ENCODE measurements at places on chromosomes 3 and 15. TPM values are rescaled to one million over a fixed set of nuclear protein-coding genes. Genes with fewer than 3 reads are reported as not detected.

Gene GPR149
- not detected for total RNA-seq

Gene RYR3
- total RNA-seq = not detected

Gene TUSC7
- not detected for total RNA-seq

Gene ARL14
- total RNA-seq = not detected

Gene TBC1D21
- total RNA-seq = not detected

Gene C3orf62
- 4.0 TPM for total RNA-seq

Gene HHLA2
- total RNA-seq = 1.3 TPM

- H3K4me1 ChIP-seq = peaks cover 17% of the 10 kb centered on the region
- no peak for DNase-seq
- no peak overlapping the region for H3K27ac ChIP-seq
- H3K4me3 ChIP-seq = no peak overlapping the region
- H3K27me3 ChIP-seq = no peaks in the 10 kb centered on the region
These were observed 3.5 kb upstream of the MEF2A start for GRCh38 chr15:99562238-99562637.

- H3K36me3 ChIP-seq = no peaks in the 10 kb centered on the region
- H3K27me3 ChIP-seq = peaks cover 3% of the 10 kb centered on the region
These were observed 48.2 kb upstream of the PHLDB2 start for GRCh38 chr3:111810909-111811308.

DNA sequence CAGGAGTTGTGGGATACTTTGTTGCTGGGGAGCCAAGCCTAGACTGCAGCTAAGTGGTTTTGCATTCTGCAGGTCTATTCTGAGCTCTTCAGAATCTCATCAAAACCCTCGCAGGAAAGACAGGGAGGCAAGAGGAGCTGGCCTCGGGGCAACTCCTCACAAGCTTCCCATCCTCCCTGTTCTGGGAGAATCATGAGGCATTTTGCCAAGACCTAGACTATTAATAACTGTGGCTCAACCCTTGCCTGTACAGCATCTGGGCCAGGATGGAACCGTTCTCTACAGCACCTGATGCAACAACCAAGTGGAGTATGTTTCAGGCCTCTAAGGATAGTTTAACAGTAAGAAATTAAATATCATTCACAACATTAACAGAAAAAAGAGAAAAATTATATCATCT, 20.2 kb upstream of the SLC6A20 start:
- H3K4me1 ChIP-seq = no peaks in the 10 kb centered on the region
- H3K27me3 ChIP-seq = no peaks in the 10 kb centered on the region
- DNase-seq = no peak
- H3K36me3 ChIP-seq = peaks cover 4% of the 10 kb centered on the region
- no peak overlapping the region for H3K4me3 ChIP-seq

- H3K36me3 ChIP-seq = peaks cover 12% of the 10 kb centered on the region
- DNase-seq = no peak
- H3K4me3 ChIP-seq = no peak overlapping the region
- no peaks in the 10 kb centered on the region for H3K27me3 ChIP-seq
These were observed 95.1 kb upstream of the ZBED2 start for GRCh38 chr3:111690242-111690641.

- H3K27me3 ChIP-seq = peaks cover 5% of the 10 kb centered on the region
- H3K4me1 ChIP-seq = peaks cover 57% of the 10 kb centered on the region
- peak overlapping the region; percentile 99 for H3K4me3 ChIP-seq
- peak overlapping the region; percentile 50 for H3K27ac ChIP-seq
These were observed 4.2 kb downstream of the TRA2B start for GRCh38 chr3:185933374-185934173.

DNA sequence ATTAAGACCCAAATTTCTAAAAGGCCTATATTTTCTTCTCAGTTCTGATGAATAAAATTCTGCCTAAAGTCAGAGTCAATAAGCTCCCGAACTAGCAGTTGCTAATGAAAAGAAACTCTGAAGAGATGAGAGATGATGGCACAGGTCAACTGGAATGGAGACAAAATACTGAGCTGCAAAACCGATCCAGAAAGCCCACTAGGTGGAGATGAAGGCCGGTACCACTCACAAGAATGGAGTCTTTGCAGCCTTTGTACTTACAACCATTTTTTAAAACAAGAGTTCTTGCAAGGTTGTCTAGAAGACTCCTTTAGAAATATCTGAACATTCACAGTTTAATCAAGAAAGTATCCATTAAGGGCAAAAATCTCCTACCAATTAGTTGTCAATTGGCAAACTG, 119.9 kb upstream of the TJP1 start:
- peaks cover 12% of the 10 kb centered on the region for H3K27me3 ChIP-seq
- no peak overlapping the region for H3K27ac ChIP-seq
- H3K4me1 ChIP-seq = no peaks in the 10 kb centered on the region

- peaks cover 4% of the 10 kb centered on the region for H3K4me1 ChIP-seq
- no peaks in the 10 kb centered on the region for H3K27me3 ChIP-seq
- no peak for DNase-seq
- H3K27ac ChIP-seq = no peak overlapping the region
- H3K36me3 ChIP-seq = no peaks in the 10 kb centered on the region
These were observed 94.2 kb downstream of the FMN1 start for GRCh38 chr15:33100314-33100713.

DNA sequence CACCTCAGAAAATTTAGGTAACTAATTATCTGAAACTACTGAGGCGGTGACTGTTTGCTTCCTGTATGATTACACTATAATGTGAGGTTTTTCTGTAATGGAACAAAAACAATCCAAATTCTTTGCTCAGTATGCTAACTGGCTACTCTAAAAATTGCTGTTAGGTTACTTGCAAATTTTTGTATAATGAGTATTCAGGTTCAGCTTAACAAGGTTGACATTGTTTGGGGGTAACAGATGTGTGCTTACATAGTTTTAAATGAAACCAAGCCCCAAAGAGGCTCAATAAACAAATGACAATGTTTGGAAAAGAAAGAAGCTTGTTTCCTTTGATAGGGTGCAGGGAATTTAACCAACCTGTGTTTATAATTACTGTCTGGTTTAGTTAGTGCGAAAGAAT, 414.5 kb upstream of the MDFIC2 start:
- H3K36me3 ChIP-seq = no peaks in the 10 kb centered on the region
- no peak overlapping the region for H3K4me3 ChIP-seq
- peaks cover 4% of the 10 kb centered on the region for H3K27me3 ChIP-seq
- no peak for DNase-seq
- no peaks in the 10 kb centered on the region for H3K4me1 ChIP-seq
- no peak overlapping the region for H3K27ac ChIP-seq

- H3K27me3 ChIP-seq = no peaks in the 10 kb centered on the region
- no peak overlapping the region for H3K27ac ChIP-seq
- no peaks in the 10 kb centered on the region for H3K4me1 ChIP-seq
- H3K4me3 ChIP-seq = no peak overlapping the region
These were observed 93.3 kb upstream of the SLC7A14 start for GRCh38 chr3:170679190-170679589.

DNA sequence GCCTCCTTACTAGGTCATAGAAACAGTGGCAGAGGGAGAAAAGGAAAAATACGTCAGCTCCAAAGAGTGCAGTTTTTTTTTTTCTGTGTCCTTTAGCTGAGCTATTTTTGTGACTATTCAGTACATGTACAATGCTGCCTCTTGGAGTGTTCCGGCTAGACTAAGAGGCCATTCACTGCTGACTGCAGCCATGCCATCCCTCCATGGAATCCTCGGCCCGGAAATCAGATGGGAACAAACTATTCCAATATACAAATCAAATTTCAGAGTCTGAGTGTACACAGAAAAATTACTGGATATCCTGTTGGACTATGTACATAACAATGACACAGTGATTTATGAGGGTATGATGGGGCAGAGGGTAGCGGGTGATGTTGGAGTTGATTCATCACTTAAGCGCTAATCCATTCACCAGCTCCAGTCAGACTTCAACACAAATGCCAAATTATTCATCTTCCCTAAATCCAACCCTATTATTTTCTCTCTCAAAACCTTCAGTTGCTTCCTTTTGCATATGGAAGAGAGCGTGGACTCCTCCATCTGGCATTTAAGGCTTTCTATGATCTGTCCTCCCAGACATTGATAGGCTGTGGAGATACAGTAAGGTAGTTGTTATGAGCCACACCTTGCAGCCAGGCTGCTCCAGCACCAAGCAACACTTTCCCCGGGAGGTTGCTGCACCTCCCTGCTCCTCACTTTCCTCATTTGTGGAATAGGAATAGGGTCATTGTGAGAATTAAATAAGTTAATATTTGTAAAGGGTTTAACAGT, 109.1 kb downstream of the LPP start:
- H3K27me3 ChIP-seq = no peaks in the 10 kb centered on the region
- H3K4me1 ChIP-seq = no peaks in the 10 kb centered on the region
- DNase-seq = no peak

GRCh38 chr3:169596126-169596525, 67.4 kb downstream of the MECOM start:
- no peak for DNase-seq
- H3K27me3 ChIP-seq = no peaks in the 10 kb centered on the region
- no peaks in the 10 kb centered on the region for H3K36me3 ChIP-seq
- H3K4me3 ChIP-seq = no peak overlapping the region
- H3K4me1 ChIP-seq = no peaks in the 10 kb centered on the region

DNA sequence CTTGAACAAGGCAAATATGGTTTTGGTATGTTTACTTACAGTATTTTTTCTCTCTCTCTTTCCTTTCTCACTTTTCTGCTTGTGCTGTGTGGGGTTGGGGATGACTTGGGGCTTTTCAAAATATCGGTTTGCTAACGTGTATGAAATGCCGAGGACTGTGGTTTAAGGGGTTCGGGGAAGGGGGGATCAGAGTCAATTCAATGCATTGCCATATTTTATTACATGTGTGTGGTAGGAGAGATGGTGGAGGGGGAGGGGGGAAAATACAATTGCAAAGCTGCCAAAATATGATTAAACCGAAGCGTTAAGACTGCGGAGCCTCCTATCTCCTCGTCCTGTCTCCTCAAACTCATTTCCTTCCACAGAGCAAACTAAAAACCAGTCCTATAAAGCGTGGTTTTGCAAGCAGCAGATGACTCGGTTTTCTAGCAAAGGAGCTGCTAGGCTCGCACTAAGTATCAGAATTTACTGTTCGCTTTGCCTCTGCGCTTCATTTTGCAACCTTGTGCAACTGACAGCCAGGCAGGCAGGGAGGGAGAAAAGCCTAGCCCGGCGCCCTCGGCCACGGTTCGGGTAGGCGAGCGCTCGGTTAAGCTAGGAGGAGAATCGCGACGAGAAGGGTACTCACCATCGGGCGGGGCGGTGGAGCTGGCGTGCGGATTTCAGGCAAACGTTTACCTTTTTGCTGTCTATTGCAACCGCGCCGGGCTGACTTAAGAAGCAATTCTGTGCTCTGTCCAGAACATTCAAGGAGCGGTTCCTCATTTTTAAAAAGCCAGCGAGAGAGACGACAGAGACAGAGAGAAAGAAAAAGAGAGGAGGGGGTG, 4.0 kb upstream of the NR2F2 start:
- H3K27ac ChIP-seq = no peak overlapping the region
- peaks cover 94% of the 10 kb centered on the region for H3K27me3 ChIP-seq
- H3K4me1 ChIP-seq = peaks cover 8% of the 10 kb centered on the region
- no peaks in the 10 kb centered on the region for H3K36me3 ChIP-seq
- no peak for DNase-seq

GRCh38 chr15:95988574-95988887, 342.0 kb upstream of the NR2F2 start:
- no peak overlapping the region for H3K27ac ChIP-seq
- no peaks in the 10 kb centered on the region for H3K36me3 ChIP-seq
- no peaks in the 10 kb centered on the region for H3K4me1 ChIP-seq
- no peak overlapping the region for H3K4me3 ChIP-seq
- peaks cover 19% of the 10 kb centered on the region for H3K27me3 ChIP-seq

DNA sequence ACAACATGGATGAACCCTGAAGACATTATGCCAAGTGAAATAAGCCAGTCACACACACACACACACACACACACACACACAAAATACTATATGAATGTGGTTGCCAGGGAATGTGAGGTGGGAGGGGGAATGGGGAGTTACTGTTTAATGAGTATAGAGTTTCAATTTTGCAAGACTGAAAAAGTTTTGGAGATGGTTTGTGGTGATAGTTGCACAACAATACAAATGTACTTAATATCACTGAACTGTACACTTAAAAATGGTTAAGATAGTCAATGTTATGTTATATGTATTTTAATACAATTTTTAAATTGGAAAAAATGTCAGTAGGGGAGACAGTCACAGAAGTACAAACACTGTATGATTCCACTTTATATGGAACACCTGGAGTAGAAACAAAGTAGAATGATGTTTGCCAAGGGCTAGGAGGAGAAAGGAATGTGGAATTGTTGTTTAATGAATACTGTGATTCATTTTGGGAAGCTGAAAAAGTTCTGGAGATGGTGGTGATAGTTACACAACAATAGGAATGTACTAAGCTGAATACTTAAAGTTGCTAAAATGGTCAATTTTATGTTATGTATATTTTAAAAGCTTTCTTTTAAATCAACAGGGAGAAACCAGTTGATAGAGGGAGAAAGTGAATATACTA, 76.6 kb downstream of the RPL39L start:
- no peak for DNase-seq
- H3K4me1 ChIP-seq = peaks cover 73% of the 10 kb centered on the region
- no peaks in the 10 kb centered on the region for H3K27me3 ChIP-seq
- H3K36me3 ChIP-seq = peaks cover 73% of the 10 kb centered on the region
- H3K4me3 ChIP-seq = no peak overlapping the region
- H3K27ac ChIP-seq = peak overlapping the region; percentile 65

- H3K27ac ChIP-seq = no peak overlapping the region
- H3K4me3 ChIP-seq = no peak overlapping the region
- peaks cover 3% of the 10 kb centered on the region for H3K4me1 ChIP-seq
- H3K27me3 ChIP-seq = peaks cover 13% of the 10 kb centered on the region
- no peaks in the 10 kb centered on the region for H3K36me3 ChIP-seq
These were observed 50.8 kb downstream of the CLDN18 start for GRCh38 chr3:138060792-138061191.

DNA sequence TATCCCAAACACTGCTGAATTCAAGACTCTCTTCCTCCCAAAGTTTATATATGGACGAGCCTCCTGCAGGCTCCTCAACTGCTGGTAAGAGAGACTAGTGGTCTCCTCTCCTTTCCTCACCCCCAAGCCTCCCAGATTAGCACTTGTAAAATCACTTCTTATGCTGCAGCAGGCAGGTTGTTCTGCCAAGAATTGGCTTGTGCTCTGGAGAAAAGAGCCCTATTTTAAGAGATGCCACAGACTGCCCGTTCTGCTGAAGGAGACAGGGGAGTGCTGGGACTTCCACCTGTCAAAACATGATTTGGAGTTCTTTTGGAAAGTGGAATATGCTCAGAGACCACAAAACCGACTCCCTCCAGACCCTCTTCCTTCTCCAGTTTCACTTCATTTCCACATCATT, 230.9 kb upstream of the EIF1B start:
- H3K36me3 ChIP-seq = no peaks in the 10 kb centered on the region
- H3K4me1 ChIP-seq = no peaks in the 10 kb centered on the region

DNA sequence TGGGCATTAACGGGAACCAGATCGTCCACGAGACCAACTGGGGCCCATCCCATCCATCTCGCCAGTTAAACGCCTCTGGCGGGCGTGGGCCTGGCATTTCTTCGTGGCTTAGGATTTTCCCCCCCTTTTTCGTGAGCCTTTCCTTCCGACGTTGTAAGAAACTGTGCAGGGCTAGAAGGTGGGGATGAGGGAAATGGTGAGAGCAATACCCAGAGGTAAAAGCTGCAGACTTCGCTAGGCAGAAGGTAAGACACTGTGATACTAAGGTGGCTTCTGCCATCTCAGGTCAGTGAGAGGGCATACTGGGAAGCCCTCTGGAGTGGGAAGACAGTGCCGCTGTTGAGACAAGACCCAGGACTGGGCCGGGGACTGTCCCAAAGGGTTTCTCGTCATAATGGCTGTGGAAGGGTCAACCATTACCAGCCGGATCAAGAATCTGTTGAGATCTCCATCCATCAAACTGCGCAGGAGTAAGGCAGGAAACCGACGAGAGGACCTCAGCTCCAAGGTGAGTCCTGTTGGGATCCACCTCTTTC, 666 bp downstream of the MAPKBP1 start:
- peaks cover 53% of the 10 kb centered on the region for H3K4me1 ChIP-seq
- H3K36me3 ChIP-seq = peaks cover 5% of the 10 kb centered on the region
- H3K27ac ChIP-seq = peak overlapping the region; percentile 89
- no peak for DNase-seq
